Sigmoid colon (tissue), 7 donors: ENCODE measurements at places on chromosomes 5 and 9. TPM values are rescaled to one million over a fixed set of nuclear protein-coding genes. Genes with fewer than 3 reads are reported as not detected.

The PALM2AKAP2 gene
- 2.9 TPM for total RNA-seq

The PRKACG gene
- total RNA-seq = not detected

The FAM221B gene
- not detected for total RNA-seq

The TRIM14 gene
- 13.2 TPM for total RNA-seq

The BSPRY gene
- total RNA-seq = 0.28 TPM

The LIFR gene
- 43.0 TPM for total RNA-seq

The UGT3A1 gene
- not detected for total RNA-seq

The SPINK7 gene
- total RNA-seq = not detected

The OTP gene
- not detected for total RNA-seq

DNA sequence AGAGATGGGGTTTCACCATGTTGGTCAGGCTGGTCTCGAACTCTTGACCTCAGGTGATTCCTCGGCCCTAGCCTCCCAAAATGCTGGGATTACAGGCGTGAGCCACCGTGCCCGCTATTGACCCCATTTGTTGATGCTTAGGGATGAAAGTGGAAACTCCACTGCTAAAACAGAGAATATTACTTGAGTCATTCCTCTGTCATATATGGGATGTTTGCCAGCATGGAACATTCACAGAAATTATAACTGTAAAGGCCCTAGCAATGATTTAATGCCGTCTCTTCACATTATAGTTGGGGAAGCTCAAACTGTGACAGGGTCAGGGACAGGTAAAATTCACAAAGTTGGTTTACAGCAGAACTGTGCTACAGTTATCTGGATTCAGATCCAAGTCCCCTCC lies 94.5 kb downstream of the TMC1 start:
- no peak for DNase-seq

GRCh38 chr5:165157219-165157618 lies 1651.8 kb downstream of the MAT2B start:
- DNase-seq = no peak

DNA sequence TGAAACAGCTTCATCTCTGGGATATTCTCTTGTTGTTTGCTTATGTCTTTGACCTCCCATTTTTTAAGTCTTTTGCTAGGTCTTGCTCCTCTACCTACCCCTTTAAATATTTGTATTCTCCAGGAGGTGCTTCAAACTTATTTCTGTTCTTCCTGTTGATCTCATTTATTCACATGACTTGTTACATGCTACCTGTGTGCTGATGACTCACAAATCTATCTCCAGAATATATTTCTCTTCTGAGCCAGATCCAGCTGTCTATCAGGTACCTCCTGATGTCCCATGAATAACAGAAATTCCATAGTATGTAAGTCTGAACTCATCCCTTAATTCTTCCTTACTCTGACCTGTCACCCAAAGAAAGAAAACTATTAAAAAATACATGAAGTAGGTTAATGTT lies 11.0 kb downstream of the NIPBL start:
- DNase-seq = no peak

- no peak for DNase-seq
These were observed 97.7 kb upstream of the PRRC1 start for GRCh38 chr5:127419683-127420257.

DNA sequence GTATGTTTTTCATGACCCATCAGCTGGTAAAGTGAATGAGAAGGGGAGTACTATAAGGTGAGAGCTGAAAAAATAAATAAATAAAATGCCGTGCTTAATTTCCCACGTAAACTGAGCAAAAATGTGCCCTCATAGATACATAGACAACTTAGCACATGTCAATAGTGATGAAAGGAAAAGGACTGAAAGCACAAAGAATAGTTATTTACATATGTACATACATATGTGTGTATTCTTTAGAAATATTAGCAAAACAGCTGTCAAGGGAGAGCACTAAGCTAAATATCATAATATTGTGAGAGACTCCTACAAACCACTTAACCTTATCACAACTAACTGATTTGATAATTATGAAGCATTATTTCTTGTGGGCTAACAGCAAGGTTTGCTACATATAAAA lies 213.6 kb upstream of the FTMT start:
- no peak for DNase-seq

DNA sequence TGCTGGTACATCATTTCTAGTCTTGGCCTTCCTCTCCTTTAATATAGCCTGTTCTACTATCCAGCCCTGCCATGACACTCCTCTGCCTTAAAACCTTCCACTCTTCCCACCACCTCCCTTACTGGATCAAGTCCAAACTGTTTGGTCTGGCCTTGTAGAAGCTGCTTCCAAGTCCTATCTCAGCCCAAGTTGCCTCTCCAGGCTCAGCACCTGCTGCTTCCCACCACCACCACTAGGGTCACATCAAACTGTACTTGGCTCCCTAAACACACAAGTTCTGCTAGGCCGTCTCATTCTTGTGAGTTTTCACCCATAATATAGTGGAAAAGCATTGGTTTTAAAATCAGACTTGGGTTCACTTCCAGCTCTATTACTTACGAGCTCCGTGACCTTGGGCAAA lies 1.4 kb downstream of the NDUFA8 start:
- DNase-seq = no peak

DNA sequence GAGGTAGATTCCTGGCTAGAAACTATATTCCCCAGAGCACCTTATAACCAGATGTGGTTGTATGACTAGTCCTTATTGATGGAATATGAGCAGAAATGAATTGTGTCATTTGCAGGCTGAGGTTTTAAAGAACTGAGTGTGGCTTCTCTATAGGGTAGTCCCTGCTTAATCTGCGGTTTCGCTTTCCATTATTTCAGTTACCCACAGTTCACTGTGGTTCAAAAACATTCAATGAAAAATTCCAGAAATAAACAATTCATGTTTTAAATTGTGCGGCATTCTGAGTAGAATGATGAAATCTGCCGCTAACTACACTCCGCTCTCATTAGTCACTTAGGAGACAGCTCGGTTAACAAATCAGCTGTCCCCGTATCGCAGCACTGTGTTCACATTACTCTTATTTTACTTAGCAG lies 65.1 kb downstream of the ANKRD55 start:
- no peak for DNase-seq

DNA sequence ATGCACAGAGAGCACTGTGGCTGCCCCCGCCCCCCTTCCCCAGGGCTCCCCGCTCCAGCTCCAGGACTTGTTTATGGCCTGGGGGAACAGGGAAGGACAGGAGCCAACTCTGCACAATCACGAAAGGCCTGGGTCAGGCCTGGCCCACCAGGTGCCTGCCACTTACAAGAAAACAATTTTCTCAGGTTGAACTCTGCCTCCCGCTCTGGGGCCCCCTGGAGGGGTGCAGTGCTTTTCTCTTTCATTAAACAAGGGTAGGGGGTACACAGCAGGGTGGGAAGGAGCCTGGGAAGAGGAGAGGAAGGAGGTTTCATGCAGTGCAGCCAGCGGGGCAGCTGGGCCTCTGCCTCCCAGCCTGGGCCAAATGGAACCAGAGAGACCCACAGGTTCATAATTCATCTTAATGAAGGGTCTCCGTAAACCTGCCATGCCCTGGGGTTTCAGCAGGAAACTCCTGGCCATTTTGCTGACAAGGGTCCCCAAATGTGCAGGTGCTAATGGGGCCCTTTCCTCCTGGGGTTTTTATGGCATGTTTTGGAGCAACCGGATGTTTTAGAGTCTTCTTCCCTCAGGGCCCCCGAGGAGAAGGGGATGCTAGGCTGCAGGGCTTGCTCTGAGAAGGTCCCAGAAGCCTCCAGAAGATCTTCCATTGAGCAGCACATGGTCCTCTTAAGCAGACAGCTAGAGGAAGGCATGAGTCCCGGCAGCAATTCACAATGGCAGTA lies 219.8 kb downstream of the SLIT3 start:
- DNase-seq = no peak

DNA sequence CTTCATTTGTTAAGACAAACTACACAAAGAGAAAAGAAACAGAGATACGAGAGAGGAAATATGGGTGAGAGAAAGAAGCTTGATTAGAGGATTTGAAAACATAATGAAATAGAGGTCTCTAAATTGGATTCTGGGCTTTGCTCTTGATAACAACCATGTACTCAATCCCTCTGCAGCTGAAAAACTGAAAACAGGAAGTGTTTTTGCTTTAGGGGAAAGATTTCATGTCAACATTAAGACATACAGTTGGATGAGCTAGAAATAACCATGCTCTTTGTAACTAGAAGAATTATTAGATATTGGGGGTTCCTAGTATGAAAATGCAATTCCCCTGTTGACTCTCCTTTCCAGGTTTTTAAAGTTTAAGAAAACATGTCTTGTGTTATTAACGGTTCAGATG lies 21.9 kb downstream of the CRHBP start:
- no peak for DNase-seq

DNA sequence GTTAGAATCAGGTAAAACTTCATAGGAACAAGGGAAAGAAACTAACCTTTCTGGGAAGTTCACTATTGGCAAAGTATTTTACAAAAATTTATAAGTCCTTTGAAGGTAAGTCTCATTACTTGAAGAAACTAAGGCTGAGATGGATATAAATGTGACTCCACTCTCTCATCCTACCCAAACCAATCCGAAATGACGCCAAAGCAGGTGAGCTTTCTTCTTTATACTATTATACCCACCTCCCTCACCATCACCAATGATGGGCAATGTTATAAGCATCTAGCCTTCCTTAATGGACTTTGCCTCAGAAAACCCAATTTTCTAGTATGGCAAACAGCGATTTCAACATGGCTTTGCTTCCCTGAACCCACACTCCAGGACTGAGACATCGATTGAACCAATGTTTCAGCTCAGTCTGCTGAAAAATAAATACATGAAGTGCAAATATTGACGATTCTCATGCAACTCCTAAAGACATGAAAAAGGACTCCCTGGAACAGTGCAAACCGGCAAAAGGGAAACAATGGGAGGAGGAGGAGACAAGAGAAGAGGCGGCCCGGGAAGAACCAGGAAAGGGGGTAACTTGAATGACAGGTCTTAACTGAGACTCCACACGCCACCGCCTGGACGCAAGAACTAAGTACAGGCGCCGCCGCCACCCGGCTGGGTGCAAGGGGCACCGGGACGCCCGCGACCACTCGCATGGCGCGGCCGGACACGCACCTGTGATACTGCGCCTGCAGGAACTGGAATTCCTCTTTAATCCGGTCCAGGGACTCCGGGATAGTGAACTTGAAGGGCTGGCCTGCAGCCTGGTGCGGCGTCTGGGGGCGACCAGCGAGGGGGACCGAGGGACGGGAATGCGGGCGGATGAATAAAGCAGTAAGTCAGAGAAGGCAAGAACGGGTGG lies 2.5 kb downstream of the TLE1 start:
- peak; percentile 93 for DNase-seq

GRCh38 chr9:127140181-127140580 lies 17.7 kb upstream of the ANGPTL2 start:
- DNase-seq = no peak

- DNase-seq = no peak
These were observed 87.4 kb upstream of the CDH10 start for GRCh38 chr5:24732184-24732583.

DNA sequence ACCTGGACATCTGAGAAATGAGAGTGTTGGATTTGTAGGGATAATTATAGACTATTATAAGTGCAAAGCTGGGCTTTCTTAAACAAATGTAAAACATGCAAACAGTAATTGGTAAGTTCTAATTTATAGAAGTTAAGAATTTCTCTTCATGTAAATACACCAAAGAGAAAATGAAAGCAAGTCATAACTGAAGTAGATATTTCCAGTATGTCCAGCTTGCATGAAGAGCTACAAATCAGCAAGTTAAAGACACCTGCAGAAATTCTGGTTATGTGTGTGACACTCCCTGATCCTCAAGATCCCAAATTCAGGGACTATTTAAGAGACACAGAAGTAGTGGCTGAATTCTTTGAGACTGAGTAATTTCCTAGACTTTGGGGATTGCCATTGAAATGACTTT lies 308.9 kb downstream of the TLE4 start:
- DNase-seq = no peak

- DNase-seq = no peak
These were observed 24.3 kb downstream of the KIF2A start for GRCh38 chr5:62330302-62330701.

DNA sequence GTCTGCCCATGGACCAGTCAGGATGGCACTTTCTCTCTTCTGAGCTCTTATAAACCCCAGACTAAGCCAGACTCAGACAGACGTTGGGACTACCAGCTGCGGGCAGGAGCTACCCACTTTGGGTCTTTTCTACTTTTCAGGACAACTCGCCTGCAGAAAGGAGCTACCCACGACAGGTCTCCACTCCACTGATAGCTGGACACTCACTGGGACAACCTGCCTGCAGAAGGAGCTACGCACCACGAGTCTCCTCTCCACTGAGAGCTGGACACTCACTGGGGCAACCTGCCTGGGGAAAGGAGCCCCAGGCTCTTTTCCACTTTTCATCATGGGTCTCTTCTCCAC lies 1440.2 kb upstream of the ACO1 start:
- no peak for DNase-seq

DNA sequence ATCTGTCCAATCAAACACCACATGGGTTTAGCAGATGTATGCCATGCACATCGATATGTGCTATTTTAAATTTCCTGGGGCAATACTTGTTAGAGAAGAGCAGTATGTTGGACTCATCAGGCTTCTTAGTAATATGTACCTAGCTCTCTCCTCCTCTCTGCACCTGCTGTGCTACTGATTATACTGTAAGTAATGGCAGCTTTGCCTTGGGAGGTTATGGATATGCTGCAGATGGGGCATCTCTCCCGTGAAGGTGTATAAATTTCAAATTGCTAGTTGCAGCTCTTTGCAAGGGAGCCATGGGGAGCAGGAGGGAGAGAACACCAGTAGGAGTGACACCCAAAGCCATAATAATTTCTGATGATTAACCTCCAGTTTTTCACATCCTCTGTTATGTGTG lies 101.5 kb downstream of the SPATA31D1 start:
- no peak for DNase-seq

DNA sequence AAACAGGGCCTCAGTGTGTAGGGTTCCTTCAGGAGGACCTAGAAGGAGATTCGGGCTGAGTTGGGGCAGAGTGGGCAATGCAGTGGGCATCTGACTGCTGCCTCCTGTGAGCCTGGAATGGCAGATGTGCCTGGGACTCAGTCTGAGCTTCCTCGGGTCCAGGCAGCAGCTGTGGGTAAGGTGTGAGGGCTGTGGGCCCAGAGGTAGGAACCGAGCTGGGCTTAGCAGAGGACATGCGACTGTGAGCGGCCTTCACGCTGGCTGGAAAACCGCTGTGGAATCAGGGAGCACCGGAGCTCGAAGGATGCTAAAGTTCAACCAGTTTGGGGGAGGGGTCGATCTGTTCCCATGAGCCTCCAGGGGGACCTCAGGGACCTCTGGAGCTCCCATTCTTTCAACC lies 137.0 kb downstream of the PAX5 start:
- DNase-seq = peak; percentile 39

DNA sequence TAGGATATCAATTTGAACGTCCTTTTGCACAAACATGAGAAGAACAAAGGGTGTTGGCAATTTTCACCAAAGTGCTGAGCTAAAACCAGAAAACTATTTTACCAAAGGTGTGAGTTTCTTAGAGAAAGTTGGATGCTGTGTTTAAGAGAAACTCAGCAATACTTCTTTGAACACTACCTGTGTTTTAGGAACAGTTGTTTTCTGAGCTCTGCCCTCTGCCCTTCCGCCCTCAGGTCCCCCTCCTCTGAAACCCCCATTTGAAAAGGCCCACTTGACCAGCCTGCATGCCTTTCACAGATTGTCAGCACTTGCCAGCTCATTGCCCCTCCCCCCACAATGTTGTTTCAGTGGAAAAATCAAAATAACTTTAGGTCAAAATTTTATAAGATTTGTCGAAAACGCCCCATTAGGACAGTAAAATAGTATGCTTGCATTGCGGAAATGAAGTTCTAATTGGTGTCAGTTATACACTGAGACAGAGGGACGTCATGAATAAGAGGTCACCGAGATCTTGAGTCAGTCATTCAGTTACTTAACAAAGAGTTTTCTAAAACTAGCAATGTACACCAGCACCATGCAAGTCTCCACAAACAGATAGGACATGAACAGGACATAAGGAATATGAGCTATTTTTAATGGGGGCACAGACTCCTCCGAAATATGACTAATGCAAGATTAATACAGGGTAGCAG lies 61.9 kb upstream of the IL7R start:
- DNase-seq = no peak
